ENCODE measurements at places on chromosomes 7 and 10.

- DNase-seq = no peak
These were observed 482.5 kb upstream of the AUTS2 start for GRCh38 chr7:69115788-69116187.

DNA sequence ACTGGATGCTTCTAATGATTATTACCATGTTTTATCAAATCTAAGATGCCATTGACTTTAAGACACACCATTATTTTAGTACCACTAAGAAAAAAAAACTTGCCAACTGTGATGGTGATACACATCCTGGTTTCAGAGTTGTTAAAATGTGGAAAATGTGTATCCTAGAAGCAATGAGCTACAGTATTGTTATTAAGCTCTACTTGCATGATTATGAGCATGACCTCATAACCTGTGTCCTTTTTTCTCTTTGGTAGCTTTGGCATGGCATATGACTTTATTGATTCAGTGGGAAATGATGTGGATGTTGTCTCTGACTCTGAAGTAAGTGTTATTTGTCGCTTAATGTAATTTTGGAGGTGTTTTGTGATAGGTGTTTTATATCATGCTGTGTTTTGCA is 3.3 kb downstream of the EDRF1 start:
- no peak for DNase-seq

GRCh38 chr10:110275128-110275729 is 29.5 kb downstream of the SMNDC1 start:
- DNase-seq = no peak

GRCh38 chr7:145919712-145920111 is 196.9 kb upstream of the CNTNAP2 start:
- no peak for DNase-seq
